ENCODE measurements at places on chromosomes 12 and 14. TPM values are rescaled to one million over a fixed set of nuclear protein-coding genes. Genes with fewer than 3 reads are reported as not detected.

Gene P2RX7
- 7.6 TPM for total RNA-seq

Gene EPYC
- not detected for total RNA-seq

Gene WNT1
- total RNA-seq = not detected

Gene SERPINA5
- total RNA-seq = 0.67 TPM

Gene NXPH4
- total RNA-seq = 0.13 TPM

Gene ADAMTS20
- total RNA-seq = not detected

Gene IFNG
- total RNA-seq = not detected

Gene PLEKHG7
- 0.07 TPM for total RNA-seq

Gene STAB2
- total RNA-seq = not detected

Gene MEG3
- 0.86 TPM for total RNA-seq
